Mucosa of descending colon (tissue), 3 donors: ENCODE measurements at places on chromosomes 12 and 14.

GRCh38 chr14:65703996-65704395 lies 291.5 kb downstream of the FUT8 start:
- DNase-seq, result no peak

GRCh38 chr12:12159988-12160387 lies 89.2 kb downstream of the BCL2L14 start:
- DNase-seq, result no peak

DNA sequence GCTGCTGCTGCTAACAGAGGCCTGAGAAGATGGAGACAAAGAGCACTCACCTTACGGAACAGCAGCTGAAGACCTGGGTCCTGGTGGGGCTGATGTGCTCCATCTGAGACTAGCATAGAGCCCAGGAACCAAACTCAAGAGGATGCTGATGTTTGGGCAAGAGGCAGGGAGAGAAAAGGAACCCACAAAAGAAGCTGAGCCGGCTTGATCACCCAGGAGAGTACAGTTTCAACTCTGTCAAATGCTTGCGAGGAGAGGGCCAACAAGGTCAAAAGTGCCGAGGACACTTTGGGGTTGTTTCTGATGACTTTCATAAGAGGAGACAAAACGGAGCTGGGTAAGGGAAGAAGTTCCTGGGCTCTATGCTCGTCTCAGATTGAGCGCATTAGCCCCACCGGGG lies 17.3 kb upstream of the NT5DC3 start:
- DNase-seq, result no peak

GRCh38 chr12:104742551-104743201 lies 215.4 kb downstream of the SLC41A2 start:
- no peak for DNase-seq

DNA sequence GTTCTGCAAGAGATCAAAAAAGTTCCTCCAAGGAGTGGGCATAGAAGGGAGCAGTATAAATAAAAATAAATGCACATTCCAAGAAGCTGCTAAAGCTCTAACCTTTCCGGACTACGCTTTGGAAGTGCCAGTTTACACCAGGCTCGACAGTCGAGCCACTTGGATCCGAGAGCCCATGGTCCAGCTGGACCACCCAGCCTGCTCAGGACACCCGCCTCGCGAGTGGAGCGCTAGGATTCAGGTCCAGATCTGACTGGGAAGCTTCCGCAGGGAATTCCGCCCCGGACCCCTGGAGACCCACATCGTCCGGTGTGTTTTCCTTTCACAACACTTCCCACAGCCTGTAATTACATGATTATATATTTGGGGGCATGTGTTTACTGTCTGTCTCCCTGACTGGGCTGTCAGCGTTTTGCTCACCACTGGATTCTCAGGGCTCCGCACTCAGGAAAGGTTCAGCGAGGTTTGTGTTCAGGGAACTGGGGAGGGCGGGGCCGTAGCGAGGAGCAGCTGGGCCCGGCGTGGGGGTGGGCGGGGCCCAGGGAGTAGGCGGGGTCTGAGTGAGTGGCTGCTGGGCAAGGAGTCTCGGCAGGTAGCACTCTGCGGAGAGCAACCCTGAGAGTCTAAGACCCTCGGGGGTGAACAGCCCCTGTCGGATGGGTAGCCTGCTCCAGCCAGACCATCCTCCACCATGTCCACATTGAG lies 52.3 kb upstream of the TMEM263 start:
- DNase-seq, result peak; percentile 87
